NCI-H1694 treated with DMSO at 0.1 percent for 48 hours (cell line): ENCODE measurements at places on chromosomes 3 and 15.

GRCh38 chr3:145719114-145719513 is 441.9 kb downstream of the PLOD2 start:
- no peak for DNase-seq

GRCh38 chr3:38281895-38282686 is at the start of gene SLC22A14:
Gene SLC22A14, plus strand, starts transcription at chr3:38282294. Its CDS starts 23,733 bp downstream, at chr3:38306027.
- DNase-seq = no peak

- no peak for DNase-seq
Measured at GRCh38 chr3:167705840-167706239, 28.9 kb downstream of the PDCD10 start.

- DNase-seq = no peak
Measured at GRCh38 chr3:179105881-179106280, 34.3 kb upstream of the ZMAT3 start.

DNA sequence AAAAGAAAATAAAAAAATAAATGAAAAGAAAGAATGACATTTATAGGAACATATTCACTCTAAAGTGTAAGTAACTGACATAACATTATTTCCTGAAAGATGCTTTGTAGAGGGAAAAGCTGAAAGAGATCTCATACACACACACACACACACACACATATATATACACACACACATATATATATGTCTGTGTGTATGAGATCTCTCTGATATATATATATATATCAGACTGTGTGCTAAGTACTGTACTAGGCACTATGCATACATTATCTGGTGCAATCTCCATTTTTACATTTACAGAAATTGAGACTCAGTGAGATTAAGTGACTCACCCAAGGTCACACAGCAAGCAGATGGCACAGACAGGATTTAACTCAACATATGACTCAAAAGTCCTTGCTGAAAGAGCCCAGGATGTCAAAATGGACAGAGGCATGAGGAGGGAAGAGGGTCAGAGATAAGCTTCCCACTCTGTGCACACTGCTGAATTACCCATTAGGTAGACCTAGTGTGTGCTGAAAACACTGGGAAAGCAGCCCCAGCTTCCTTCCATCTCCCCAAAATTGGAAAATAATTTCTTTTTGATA is 15.0 kb downstream of the BHLHE40 start:
- DNase-seq = no peak
